Prostate gland (tissue), 2 donors: ENCODE measurements at places on chromosomes 1 and 21. TPM values are rescaled to one million over a fixed set of nuclear protein-coding genes. Genes with fewer than 3 reads are reported as not detected.

GRCh38 chr1:201404055-201404454 lies 4.9 kb upstream of the LAD1 start:
- no peak for DNase-seq
- no peaks in the 10 kb centered on the region for H3K27me3 ChIP-seq
- H3K27ac ChIP-seq: no peak overlapping the region
- H3K36me3 ChIP-seq: no peaks in the 10 kb centered on the region
- H3K4me3 ChIP-seq: no peak overlapping the region

- H3K27ac ChIP-seq: no peak overlapping the region
- H3K27me3 ChIP-seq: no peaks in the 10 kb centered on the region
- no peaks in the 10 kb centered on the region for H3K36me3 ChIP-seq
- DNase-seq: no peak
- no peaks in the 10 kb centered on the region for H3K4me1 ChIP-seq
These were observed 23.7 kb downstream of the ABCG1 start for GRCh38 chr21:42242611-42243010.

Gene CACNA1S
- 0.55 TPM for total RNA-seq

DNA sequence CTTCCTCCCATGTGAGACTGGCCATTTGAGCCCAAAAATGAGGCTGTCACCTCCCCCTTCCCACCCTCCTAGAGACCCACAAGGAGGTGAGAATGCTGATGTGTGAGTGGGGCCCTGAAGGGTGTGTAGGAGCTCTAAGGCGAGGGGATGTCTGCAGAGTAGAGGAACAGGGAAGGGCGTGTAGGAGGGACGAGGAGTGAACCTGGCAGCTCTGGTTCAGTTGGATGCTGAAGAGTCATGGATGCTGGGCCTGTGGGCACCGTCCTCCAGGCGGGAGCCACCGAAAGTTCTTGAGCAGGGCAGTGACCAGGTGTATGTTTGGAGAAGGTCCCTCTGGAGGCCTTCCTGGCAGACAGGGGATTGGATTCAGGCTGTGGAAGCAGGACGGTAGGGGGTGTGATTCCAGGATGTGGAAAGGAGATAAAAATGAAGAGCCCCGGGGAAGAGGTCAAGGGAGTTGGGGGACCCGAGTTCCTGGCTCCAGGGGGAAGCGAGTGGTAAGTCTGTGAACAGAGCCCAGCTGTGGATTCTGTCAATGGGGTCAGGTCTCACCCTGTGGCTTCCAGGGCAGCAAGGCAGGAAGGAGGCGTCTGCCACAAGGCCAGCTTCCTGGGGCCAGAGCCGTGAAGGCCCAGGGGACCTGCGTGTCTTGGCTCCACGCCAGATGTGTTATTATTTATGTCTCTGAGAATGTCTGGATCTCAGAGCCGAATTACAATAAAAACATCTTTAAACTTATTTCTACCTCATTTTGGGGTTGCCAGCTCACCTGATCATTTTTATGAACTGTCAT lies 7.9 kb downstream of the SAMD11 start:
- H3K36me3 ChIP-seq: no peaks in the 10 kb centered on the region
- no peak overlapping the region for H3K4me3 ChIP-seq
- DNase-seq: no peak
- no peaks in the 10 kb centered on the region for H3K27me3 ChIP-seq
- H3K4me1 ChIP-seq: peaks cover 16% of the 10 kb centered on the region

DNA sequence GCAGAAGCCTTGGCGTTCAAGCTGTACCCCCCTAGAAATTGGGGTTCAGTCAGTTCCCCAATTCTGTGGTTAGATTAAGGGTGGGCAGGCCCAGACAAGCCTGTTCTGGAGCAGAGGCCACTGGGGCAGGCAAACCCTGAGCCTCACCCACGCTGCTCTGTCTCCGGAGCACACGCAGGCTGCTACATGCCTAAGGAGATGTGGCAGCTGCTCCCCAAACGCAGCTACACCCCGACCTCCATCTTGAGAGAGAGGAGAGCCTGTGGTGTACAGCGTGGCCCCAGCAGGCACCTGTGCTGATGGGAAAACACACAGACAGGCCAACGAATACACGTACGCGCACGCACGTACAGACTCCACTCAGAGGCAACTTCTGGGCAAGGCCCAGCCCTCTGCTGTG lies 33.9 kb upstream of the GRHL3 start:
- no peak for DNase-seq
- no peaks in the 10 kb centered on the region for H3K36me3 ChIP-seq
- peak overlapping the region; percentile 31 for H3K27ac ChIP-seq
- no peaks in the 10 kb centered on the region for H3K4me1 ChIP-seq

- no peaks in the 10 kb centered on the region for H3K4me1 ChIP-seq
- no peak for DNase-seq
These were observed 186.5 kb downstream of the FASLG start for GRCh38 chr1:172845371-172845770.

GRCh38 chr1:68322837-68323687 lies 90.7 kb upstream of the WLS start:
- no peaks in the 10 kb centered on the region for H3K36me3 ChIP-seq
- no peaks in the 10 kb centered on the region for H3K4me1 ChIP-seq
- no peaks in the 10 kb centered on the region for H3K27me3 ChIP-seq
- peak overlapping the region; percentile 38 for H3K27ac ChIP-seq
- no peak for DNase-seq

Gene F5
- 8.4 TPM for total RNA-seq

DNA sequence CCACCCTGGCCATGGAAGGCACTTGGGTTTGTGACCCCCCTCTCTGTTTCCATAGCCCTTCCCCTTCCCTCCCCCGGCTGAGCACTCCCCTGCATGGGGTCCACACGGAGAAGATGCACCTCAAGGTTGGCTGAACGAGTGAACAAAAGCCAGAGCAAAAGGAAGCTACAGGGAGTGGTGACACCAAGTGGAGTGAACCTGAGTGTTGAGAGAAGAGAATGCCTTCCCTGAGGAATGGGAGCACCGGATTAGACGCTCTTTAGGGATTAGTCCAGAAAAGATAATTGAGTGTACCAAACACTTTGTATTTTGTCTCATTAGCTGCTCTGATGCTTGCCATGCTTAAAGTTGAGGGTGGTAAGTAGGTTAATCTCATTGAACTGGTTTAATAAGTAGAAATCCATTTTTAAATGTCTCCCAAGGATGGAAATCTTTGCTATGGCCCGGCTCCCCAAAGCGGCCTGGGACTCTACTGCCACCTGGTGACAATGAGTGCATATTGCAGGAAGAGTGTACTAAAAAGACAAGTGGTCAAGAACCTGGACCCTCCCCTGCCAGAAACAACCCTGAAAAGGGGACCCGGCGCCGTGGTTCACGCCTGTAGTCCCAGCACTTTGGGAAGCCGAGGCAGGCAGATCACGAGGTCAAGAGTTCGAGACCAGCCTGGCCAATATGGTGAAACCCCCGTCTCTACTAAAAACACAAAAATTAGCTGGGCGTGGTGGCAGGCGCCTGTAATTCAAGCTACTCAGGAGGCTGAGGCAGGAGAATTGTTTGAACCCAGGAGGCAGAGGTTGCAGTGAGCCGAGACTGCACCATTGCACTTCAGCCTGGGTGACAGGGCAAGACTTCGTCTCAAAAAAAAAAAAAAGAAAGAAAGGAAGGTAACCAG lies 150.6 kb upstream of the ZC3H12A start:
- no peaks in the 10 kb centered on the region for H3K4me1 ChIP-seq
- no peaks in the 10 kb centered on the region for H3K27me3 ChIP-seq
- no peak for DNase-seq

Gene GPR52
- total RNA-seq: 6.0 TPM
